Uterus (tissue), 4 donors: ENCODE measurements at places on chromosomes 5 and 9.
A peak's percentile ranks its signal among the peaks of the same experiment; 100 is the strongest.

DNA sequence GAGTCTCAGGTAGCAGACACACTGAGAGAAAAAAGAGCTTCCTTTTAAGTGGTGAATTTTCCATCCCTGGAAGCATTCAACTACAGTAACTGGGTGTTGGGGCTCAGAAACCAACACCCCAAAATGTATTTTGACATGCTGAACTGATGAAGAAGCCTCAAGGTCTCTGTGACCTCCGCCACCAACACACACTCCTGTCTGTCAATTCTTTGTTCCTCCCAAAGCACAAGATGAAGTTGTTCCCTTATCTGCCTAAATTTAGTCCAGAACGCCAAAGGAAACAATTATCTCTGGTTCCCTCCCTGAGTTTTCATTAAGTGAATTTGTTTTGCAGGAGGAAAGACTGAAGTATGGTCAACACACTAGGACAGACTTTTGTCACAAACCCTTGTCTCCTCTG, 1.4 kb upstream of the CDKN2AIPNL start:
- H3K4me3 ChIP-seq = no peak overlapping the region
- no peaks in the 10 kb centered on the region for H3K27me3 ChIP-seq
- H3K4me1 ChIP-seq = peaks cover 4% of the 10 kb centered on the region
- no peak overlapping the region for H3K27ac ChIP-seq
- no peak for DNase-seq

- no peak for DNase-seq
- no peak overlapping the region for H3K27ac ChIP-seq
- no peaks in the 10 kb centered on the region for H3K4me1 ChIP-seq
- H3K27me3 ChIP-seq = no peaks in the 10 kb centered on the region
- no peak overlapping the region for H3K4me3 ChIP-seq
- H3K36me3 ChIP-seq = no peaks in the 10 kb centered on the region
These were observed 389.3 kb upstream of the DMAC1 start for GRCh38 chr9:8188723-8189407.

DNA sequence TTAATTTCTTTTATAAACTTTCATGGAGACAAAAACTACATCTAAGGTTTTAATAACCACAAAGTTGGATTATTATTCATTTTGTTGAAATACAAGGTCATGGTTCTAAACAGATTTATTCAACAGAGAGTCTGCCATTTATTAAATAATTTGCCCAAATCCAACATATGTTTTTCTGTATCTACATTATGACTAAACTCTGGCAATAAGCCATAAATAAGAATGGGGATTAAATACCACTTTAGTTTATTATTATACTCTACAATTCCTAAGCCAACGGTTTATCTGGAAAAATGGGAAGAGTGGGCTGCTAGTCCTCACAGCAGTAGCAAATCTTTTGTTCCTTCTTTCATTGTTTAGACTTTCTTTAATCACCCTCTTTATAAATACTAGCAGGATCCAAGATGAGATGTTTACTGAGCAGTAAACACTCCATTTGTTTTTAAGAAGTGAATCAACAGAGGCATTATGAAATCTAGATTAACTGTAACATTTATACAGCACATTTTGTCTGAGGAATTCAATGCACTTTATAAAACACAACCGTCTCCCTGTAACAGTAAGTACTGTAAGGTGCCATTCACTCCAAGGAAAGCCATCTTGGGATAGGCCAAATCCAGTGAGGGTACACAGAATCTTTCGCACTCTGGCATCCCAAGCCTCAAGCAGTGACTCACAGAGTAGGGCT, 89.7 kb downstream of the DROSHA start:
- H3K4me3 ChIP-seq = no peak overlapping the region
- no peaks in the 10 kb centered on the region for H3K36me3 ChIP-seq
- no peak overlapping the region for H3K27ac ChIP-seq
- no peak for DNase-seq

GRCh38 chr5:74598731-74599130, 41.8 kb downstream of the ENC1 start:
- H3K36me3 ChIP-seq = no peaks in the 10 kb centered on the region
- no peak overlapping the region for H3K27ac ChIP-seq
- no peaks in the 10 kb centered on the region for H3K4me1 ChIP-seq
- no peaks in the 10 kb centered on the region for H3K27me3 ChIP-seq
- no peak for DNase-seq
- H3K4me3 ChIP-seq = no peak overlapping the region

DNA sequence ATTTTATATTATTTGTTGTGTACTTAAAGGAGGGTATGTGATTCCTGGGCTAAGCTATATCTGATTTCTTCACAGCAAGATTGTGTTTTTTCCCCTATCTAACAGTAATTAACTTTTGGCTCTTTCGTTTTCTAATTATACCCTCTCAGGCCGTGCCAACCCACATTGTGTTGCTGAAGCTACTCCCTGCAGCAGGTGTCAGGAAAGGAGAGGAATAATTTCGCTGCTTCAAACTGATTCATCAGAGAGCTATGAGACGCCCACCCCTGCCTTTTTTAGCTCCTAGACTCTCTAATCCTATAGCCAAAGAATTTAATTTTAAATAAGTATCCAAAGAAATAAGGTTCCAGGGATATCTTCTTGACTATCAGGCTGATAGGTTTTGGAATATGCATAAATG, 3.8 kb downstream of the CAVIN4 start:
- H3K27me3 ChIP-seq = no peaks in the 10 kb centered on the region
- H3K27ac ChIP-seq = no peak overlapping the region
- H3K4me3 ChIP-seq = no peak overlapping the region
- no peaks in the 10 kb centered on the region for H3K4me1 ChIP-seq

- H3K27me3 ChIP-seq = no peaks in the 10 kb centered on the region
- no peaks in the 10 kb centered on the region for H3K36me3 ChIP-seq
- peak within 1 kb of the TSS; percentile 82 for H3K4me3 ChIP-seq
- H3K4me1 ChIP-seq = no peaks in the 10 kb centered on the region
- peak within 1 kb of the TSS; percentile 93 for H3K27ac ChIP-seq
These were observed at the start of gene NACC2 for GRCh38 chr9:136095070-136096058. TSS of gene NACC2 (minus strand) at chr9:136095289. CDS start at chr9:136050521, 44,768 bp downstream.
